ENCODE measurements at places on chromosomes 2 and 18.

DNA sequence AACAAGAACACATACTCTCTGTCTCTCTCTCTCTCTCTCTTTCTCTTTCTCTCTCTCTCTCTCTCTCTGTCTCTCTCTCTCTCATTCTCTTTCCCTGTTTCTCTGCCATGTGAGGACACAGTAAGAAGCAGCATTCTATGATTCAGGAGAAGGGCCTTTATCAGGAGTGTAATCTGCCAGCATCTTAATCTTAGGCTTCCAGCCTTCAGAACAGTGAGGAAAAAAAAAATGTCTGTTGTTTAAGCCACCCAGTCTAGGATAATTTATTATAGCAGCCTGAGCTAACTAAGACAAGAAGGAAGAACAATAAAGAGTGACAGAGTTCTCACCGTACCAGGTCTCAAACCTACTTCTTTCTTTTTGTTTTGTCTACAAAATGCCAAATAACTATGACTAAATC lies 399.4 kb downstream of the SOCS6 start:
- no peak for DNase-seq

- no peak for DNase-seq
Observed at GRCh38 chr2:62050456-62051045, 145.1 kb downstream of the COMMD1 start.

GRCh38 chr2:12271589-12271984 lies 445.1 kb upstream of the TRIB2 start:
- DNase-seq, result no peak

- DNase-seq, result no peak
Observed at GRCh38 chr2:236656166-236656565, 86.5 kb downstream of the ACKR3 start.

- no peak for DNase-seq
Observed at GRCh38 chr2:156538083-156538504, 101.9 kb downstream of the GPD2 start.

- no peak for DNase-seq
Observed at GRCh38 chr18:72325307-72325706, 218.8 kb downstream of the CBLN2 start.

- no peak for DNase-seq
Observed at GRCh38 chr2:239961662-239962613, 63.2 kb downstream of the NDUFA10 start.

DNA sequence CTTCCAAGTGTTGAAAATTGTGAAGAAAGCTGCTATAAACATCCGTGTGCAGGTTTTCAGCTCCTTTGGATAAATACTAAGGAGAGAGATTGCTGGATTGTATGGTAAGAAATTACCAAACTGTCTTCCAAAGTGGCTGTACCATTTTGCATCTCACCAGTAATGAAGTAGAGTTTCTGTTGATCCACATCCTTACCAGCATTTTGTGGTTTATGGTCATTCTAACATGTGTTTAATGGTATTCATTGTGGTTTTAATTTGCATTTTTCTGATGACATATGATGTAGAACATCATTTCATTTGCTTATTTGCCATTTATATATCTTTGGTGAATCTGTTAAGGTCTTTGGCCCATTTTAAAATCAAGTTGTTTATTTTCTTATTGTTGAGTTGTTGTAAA lies 260.7 kb downstream of the SPAG16 start:
- no peak for DNase-seq

DNA sequence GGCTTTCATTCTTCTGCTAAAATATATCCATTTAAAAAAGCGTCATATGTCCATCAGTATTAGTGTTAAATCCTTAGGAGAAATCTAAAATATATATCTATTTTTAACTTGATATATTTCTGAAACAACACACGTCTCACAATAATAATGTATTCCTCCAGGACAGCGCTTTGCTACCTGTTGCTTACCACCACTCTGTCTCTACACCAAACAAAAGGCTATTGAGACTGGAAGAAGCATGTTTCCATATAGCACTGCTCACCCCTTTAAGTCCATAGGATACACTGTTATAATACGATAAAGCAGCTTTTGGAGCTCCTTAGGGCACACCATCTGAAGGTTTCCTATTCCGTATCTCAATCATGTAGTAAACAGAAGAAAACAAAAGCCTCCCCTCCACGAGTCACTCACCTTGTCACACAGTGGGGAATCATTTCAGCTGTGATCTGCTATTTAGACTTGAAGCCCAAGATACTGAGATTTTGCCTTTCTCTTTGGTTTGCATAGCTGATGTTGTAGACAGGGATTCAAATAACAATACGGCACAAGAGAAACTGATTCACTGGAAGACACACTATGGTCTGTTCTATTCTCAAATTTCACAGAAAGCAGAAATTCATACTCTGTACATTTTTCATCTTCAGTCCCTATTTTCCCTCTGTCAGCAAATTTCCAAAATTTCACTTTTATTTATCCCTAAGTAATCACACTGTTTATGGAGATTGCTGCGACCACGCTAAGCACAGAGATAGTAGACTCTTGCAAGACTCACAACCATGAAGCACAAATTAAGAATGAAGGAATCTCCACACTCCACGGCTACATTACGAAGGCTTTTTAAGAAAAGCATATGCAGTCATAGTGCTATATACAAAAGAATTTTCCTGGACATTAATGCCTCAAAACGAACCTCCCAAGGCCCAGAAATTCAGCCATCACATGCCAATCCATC lies 187.1 kb downstream of the TCF4 start:
- DNase-seq, result no peak

GRCh38 chr2:1371082-1371481 lies 42.2 kb upstream of the TPO start:
- no peak for DNase-seq

- no peak for DNase-seq
Observed at GRCh38 chr2:19899985-19900930, 1.5 kb downstream of the TTC32 start.

DNA sequence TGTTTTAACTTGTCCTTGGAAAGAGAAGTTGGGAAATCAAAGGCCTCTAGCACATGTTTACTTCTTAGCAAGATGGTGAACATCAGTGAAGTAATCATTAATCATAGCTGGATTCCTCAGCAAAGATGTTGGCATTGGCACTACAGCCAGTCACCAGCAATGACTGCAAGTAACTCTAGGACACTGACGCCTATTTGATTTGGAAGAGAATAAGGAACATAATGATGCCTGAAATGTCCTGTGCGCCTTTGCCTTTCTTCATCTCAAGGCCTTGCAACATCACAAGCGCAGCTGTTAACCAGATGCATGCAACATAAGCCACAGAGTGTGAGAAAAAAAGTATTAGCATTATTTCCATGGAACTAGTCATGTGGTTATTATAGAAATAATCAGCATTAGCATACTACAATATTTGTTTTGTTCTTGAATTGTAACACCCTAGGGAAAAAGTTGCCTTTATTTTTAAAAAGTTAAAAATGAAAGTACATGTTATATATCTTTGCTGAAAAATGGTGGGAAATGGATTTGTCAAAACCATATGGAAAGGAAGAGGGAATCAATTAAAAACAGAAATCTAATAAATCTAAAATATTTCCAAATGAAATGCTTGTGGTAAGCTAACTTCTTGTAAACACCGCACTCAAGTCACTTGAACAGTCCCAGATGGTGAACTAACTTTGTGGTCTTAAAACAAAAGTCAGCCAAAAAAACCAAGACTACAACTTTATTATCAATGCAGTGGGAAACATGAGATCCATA lies 55.6 kb downstream of the THADA start:
- no peak for DNase-seq

Measured in iPS DF 6.9 (cell line).